GDM1 (cell line): ENCODE measurements at places on chromosomes 7 and 10.

DNA sequence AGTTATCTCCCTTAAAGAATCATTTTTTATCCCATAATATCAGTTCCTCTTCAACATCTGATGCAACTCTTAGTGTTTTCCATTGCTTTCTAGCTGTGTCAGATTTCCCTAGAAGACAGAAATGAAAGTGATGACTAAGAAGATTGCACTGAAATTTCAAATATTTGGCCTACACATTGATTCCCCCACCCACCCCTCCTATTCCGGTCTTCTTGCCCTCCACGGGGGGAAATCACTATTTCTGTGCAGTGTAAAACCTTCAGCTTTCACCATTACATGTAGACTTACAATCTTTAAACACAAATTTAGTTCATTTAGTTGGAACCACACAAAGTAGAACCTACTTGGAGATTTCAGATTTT is 63.7 kb upstream of the IL6 start:
- no peak for DNase-seq

DNA sequence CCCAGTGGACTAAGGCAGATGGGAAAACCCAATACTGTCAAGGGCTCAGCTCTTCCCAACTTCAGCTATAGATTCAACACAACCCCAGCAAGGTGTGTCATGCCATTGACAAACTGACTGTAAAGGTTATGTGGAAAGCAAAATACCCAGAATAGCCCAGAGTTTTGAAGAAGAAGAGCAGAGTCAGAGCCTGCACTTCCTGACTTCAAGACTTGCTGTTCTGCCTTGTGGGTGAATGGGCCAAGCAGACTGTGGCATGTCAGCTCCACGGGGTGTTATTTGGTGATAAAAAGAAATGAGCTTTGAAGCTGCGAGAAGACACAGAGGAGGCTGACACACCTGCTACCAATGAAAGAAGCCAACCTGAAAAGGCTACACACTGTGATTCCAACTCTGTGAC is 89.7 kb downstream of the NKX6-2 start:
- no peak for DNase-seq

DNA sequence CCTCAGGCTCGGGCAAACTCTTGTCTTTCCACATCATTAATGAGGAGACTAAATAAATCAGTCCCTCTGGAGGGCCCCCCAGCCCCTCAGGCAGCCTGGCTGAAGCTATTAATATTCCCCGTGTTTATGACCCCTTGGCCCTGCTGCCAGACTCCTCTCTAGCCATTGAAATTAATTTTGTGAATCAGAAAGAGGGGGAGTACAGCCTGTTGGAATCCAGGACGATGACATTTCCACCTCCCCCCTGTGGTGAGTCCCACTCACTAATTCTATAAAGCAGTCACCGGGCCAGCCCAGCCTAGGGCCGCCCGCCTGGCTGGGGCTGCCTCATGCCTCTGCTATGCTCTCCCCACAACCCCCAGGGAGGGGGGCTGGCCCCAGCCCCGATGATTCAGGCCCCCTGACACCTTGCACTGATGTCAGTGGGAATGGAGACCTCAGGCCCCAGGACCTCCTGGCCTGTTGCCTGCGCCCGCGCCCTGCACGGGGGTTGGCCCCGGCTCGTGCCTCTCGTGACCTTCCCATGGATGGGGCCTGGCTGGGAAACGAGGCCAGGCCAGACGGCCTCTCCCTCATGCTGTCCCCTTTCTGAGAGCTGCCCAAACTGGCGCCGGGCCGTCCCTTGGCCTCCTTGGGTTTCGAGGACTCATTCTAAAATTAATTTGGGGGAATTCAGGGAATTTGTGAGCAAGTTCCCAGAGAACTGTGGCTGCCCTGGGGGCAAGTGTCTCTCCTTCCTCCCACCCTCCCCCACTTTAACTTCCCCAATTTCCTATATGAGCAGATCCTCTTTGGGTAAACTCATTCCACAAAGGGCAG is 34.0 kb downstream of the TMEM270 start:
- DNase-seq: no peak

- no peak for DNase-seq
Measured at GRCh38 chr7:7446616-7447015, 89.1 kb downstream of the COL28A1 start.

GRCh38 chr10:112389271-112389822 is 15.4 kb downstream of the ACSL5 start:
- peak; percentile 40 for DNase-seq

GRCh38 chr10:49585387-49585786 is 24.7 kb upstream of the SLC18A3 start:
- no peak for DNase-seq

DNA sequence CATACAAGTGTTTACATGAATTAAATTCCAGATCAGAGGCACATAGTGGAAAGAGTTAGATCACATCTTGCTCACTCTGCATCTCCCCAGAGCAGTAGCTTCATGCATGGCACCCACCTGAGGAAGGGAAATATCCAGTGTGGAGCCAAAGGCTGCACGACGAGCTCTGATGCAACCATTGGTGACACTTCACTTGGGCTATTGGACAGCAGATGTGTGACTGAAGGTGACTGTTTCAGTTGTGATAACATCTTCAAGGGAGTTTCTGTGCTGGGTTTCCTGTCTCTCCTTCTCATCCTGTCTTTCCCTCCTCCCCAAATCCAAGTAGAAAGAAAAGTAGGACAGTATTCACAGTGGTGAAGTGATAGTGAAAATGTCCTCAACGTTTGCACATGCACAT is 115.0 kb downstream of the TAF3 start:
- DNase-seq: no peak

- DNase-seq: peak; percentile 67
Measured at GRCh38 chr7:25894902-25895791, 256.9 kb upstream of the NFE2L3 start.

DNA sequence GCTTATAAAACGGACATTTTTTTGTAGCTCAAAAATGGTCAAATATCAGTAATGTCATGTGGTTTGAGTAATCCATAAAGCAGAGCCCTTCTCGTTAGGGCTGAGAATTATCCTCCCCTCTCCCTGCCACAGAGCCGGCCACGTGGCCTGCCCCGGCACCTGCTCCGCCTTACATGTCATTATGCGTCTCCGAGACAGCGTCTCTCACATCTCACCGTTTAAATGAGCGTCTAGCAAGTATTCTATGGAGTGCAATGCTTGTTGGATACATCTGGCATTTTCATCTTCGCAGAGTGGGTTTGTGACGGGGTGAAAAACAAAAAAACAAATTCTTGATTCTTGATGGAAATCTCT is 86.1 kb downstream of the CUX1 start:
- no peak for DNase-seq
